ENCODE measurements at places on chromosomes 13 and 19. TPM values are rescaled to one million over a fixed set of nuclear protein-coding genes. Genes with fewer than 3 reads are reported as not detected.

DNA sequence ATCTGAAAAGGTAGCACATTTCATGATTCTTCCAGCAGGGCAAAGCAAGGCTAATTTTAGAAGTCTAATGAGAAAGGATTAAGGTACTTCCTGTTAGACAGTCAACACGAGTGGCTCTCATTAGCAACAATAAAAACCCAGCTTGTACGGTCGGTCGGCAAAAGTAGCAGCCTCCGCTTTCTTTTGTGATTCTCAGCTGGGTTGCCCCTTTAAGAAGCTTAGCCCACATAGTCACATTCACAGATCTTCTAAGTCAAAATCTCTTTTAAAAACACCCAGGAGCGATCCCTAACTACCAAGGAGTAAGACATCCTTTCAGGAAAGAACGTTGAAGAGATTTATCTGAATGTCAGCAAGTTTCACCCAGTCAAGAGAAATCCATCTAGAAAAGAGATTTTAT lies 684.8 kb downstream of the DIAPH3 start:
- DNase-seq, result no peak

CYP4F11 gene
- 2.7 TPM for total RNA-seq

LILRB1 gene
- not detected for total RNA-seq

GRCh38 chr19:31597616-31598015 lies 248.4 kb upstream of the TSHZ3 start:
- no peak for DNase-seq

DNA sequence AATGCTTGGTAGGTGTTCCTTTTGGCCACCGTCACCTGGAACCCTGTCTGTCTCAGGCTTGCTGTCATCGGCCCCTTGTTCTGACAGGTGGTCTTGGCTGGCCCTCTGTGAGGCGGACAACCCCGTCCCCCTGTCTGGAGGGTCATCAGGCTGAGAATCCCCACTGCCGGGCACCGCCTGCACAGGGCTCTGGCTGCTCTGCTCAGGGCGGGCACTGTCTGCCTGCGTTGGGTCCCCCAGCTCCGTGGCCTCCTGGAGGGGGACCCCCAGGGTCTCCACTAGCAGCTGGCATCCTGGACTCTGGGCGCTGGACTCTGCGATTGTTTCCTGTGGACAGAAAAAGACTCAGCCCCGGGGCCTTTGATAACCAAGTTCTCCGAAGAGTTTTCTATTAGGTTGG lies 13.2 kb downstream of the NANOS3 start:
- DNase-seq, result no peak

NUCB1 gene
- 91.7 TPM for total RNA-seq

DNA sequence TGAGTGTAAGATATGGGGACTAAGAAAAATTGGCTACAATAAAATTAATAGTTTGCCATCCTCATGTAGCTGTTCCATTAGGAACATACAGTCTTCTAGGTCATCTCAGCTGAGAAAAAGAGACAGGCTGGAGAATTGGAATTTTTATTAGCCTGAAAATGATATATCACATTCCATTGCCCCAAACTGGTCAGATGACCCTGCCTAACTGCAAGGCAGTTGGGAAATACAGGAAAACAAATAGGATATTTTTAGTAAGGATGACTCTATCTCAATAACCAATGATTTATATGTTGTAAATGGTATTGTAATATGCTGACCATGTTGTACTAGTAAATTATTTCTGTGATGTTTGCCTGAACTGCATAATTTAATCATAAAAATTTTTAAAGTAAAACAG lies 673.8 kb downstream of the PCDH9 start:
- DNase-seq, result no peak

PEAK3 gene
- total RNA-seq, result not detected

DNA sequence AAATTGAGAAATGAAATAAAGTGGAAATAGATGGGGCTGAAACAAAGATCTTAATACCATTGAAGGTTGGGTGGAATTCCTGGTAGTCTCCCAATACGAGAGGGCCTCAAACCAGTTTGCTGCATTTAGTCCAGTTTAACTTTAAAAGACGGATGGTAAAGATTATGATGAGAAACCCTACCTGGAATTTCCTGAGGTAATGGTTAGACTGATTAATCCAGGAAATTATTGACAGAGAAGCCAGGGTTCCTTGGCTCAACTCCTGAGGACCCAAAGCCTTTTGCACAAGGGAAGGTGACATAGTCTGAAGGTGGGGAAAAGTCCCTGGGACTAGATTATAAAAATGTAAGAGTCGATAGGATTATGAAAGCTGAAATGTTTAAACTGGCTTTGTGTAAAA lies 133.2 kb upstream of the SLITRK5 start:
- no peak for DNase-seq

ZNF563 gene
- 4.6 TPM for total RNA-seq

DNA sequence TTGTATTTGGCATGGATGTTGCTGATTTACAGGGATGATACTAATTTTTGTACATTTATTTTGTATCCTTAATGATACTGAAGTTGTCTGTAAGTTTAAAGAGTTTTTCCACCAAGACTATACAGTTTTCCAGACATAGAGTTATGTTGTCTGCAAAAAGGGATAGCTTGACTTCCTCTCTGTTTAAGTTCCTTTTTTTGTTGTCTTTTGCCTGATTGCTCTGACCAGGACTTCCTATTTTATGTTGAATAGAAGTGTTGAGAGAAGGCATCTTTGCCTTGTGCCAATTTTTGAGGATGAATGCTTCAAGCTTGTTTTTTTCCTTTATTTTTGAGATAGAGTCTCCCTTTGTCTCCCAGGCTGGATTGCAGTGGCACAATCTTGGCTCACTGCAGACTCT lies 36.8 kb upstream of the ZNF681 start:
- no peak for DNase-seq

- DNase-seq, result peak; percentile 95
Observed at GRCh38 chr19:48933382-48933932, at the start of gene DHDH. DHDH (plus strand) TSS chr19:48933699; CDS start chr19:48933722, 23 bp downstream.

GRCh38 chr13:32021785-32022184 lies 9.8 kb upstream of the FRY start:
- DNase-seq, result no peak

GRCh38 chr13:70895599-70895998 lies 787.3 kb upstream of the KLHL1 start:
- no peak for DNase-seq

- DNase-seq, result no peak
Observed at GRCh38 chr13:53648673-53649072, 620.1 kb downstream of the OLFM4 start.

DNA sequence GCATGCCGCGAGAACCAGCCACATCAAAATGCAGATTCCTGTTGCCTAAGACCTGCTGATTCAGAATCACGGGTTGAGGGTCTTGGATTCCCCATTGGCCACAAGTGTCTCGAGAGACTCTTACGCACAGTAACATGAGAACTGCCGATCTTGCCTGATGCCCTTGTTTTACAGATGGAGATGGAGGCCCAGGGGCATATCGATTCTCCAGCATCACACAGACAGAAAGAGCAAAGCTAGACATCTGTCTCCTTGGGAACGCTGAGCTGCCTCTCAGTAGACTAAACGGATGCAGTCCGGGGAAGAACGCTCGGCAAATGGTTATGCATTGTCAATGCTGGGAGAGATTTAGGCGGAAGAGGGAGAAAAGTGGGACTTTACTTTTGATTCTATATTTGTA lies 5.4 kb downstream of the NLRP12 start:
- DNase-seq, result no peak

- DNase-seq, result peak; percentile 62
Observed at GRCh38 chr19:41597600-41598041, 21.7 kb downstream of the CEACAM21 start.

DNA sequence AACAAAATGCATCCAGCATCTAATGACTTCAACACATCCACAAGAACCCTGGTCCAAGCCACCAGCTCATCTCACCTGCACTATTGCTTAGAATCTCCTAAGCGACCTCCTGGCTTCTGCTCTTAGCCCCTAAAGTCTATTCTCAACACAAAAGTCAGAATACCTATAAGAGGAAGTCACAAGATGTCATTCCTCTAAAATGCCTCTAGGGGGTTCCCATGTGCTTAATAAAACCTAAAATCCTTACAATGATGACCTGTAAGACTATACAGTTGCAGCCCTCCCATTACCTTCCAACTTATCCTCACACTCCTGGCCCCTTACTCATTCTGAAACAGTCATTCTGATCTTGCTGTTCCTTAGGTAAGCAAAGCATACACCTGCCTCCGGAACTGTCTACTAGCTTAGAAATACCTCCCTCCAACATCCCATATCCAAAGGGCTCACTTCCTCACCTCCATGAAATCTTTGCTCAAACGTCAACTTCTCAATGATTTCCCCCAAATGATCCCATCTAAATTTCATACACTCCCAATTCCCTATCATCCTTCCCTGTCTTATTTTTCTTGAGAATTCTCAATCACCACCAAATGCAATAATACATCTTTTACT lies 10.0 kb downstream of the ATP7B start:
- DNase-seq, result peak; percentile 60

NALCN gene
- total RNA-seq, result 0.26 TPM

DNA sequence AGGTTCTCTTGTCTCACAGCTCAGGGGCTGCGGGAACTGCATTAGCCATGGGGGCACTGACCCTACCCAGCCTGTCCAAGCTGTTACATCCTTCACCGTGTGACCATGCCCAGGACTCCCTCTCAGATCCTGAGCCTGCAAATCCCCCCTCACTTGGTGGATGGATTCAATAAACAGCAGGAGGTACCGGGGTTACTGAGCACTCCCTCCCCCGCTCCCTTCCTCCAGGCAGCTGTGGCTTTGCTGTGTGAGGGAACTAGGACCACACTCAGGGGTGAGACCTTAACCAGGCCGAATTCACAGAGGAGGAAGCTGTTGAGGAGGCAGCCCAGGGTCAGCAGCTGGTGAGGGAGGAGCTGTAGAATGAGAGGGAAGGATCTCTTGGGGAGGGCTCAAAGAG lies 27.0 kb upstream of the CEACAM1 start:
- no peak for DNase-seq

ZNF208 gene
- total RNA-seq, result 0.79 TPM

PLEKHA4 gene
- 0.79 TPM for total RNA-seq

DNA sequence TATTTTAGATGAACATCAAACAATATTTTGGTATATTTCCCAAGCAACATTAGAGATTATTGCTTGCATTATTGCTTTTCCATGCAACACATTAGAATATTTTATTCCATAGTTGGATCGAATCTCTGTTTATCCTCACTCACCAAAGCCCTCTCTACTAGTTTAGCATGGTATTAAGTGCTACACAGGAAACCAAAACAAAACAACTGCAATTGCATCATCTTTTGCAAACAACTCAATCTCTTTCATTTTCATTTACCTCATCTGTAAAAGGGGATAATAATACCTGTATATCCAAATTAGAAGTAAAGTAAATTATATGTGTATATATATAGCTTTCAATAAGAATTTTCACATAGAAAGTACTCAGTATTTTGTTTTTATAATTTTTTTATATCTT lies 147.8 kb upstream of the PCDH9 start:
- DNase-seq, result no peak

GRCh38 chr13:32638739-32639138 lies 52.5 kb downstream of the PDS5B start:
- DNase-seq, result no peak

FGF14 gene
- 0.13 TPM for total RNA-seq

GRCh38 chr13:49754146-49754545 lies 38.3 kb downstream of the KPNA3 start:
- no peak for DNase-seq

GRCh38 chr19:50266896-50267295 lies 62.3 kb downstream of the KCNC3 start:
- DNase-seq, result no peak

NLRP11 gene
- total RNA-seq, result not detected

GRCh38 chr13:44516771-44517170 lies 59.4 kb downstream of the TSC22D1 start:
- DNase-seq, result peak; percentile 21

DNA sequence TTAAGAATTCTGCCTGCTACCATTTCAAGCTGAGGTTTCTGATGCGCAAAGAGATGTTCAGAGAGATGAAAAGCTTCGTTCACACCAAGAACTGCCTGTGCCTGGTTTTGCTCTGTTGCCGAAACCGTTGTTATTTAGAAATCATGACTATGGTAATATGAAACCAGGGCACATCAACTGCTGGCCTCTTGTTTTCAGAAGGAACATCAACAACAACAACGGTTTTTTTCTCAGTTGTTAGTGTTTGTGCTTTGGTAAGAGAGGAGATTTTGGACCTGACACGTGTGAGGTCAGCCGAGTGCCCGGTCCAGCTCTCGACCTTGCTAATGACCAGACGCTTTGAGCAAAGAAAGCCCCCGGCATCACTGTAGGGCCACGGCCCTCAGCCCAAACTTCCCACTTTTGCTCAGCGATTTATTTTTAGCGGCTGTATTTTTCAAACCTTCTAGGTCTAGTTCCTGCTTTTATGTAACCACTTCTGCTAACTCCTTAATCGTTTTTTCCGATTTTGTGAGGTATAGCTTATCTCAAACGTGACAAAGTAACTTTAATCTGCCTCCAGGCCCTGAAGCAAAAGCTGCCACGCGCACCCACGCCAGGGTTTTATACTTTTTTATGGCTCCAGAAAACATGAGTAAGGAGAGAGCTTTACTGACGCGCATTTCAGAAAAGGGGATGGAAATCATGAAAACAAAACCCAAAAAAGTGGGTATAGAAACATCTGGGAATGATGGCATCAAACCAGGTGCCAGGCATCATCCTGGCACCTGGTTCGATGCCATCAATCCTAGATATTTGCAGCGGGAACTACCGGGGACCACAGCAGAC lies 42.0 kb downstream of the KLF2 start:
- no peak for DNase-seq

TPP2 gene
- total RNA-seq, result 22.4 TPM

CEACAM4 gene
- total RNA-seq, result not detected

GRCh38 chr19:51568456-51568855 lies 2.6 kb upstream of the ZNF175 start:
- no peak for DNase-seq

CD70 gene
- not detected for total RNA-seq

DNA sequence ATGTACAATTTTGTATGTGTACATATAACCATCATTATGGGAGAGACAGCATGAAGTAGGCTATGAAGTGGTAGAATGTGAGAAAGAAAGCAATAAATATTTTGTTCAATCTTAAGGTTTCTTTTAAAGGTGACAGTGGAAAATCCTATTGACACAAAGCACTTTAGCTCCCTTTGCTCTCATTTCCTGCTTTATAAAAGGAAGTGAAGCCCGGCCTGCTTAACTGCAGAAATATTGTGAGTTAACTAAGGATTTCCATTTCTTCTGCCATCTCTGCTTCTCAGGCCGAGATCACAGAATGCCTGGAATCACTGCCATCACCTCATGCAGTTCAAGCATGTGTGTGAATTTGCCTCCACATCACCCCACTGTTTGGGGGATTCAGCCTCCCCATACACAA lies 83.5 kb downstream of the FRY start:
- no peak for DNase-seq

GRCh38 chr19:13036366-13036976 lies 41.2 kb downstream of the NFIX start:
- DNase-seq, result peak; percentile 80

DNA sequence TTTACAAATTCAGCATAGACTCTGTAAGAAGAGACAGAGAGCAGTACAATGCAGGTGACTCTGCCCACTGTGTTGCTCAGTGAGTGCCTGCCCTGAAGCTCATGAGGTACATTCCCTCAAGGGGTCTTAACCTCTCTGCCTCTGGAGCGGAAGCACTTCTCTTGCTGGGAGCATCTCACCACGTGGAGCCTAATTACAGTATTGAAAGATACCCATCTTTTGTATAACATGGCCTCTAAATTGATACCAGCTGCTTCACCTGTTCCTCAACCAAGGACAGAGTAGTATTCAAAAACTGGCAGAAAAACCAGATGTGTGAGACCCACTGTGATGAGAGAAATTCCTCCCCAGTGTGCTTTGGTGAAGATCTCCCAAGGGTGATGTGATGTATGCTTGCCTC lies 77.1 kb downstream of the SACS start:
- no peak for DNase-seq

Data from bronchial epithelial cell (primary cell).